Stimulated activated naive CD8-positive, alpha-beta T cell treated with anti-CD3 and anti-CD28 coated beads, Interleukin-15, amount 100 ng/mL, for 72 hours (primary cell): ENCODE measurements at places on chromosomes 5 and 9.

DNA sequence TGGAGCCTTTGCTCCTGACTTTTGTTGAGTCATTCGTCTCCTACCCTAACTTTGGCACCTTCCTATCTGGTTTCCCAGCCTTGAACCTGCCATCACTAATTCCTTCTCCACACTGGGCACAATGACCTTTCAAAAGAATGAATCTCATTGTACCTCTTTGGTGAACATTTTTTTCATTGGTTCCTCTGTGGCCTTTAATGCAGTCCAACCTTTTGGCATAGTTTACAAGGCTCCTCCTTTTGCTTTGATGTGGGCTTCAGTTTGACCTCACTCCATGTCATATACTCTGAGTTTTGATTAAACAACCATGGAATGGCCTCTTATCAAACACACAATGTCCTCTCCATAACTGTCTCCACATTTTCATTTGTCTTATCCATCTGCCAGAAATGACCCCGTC lies 14.5 kb upstream of the ROPN1L start:
- no peak for DNase-seq

GRCh38 chr9:97479496-97480159 lies 21.8 kb upstream of the TMOD1 start:
- DNase-seq = no peak

GRCh38 chr5:1208743-1209488 lies 7.5 kb downstream of the SLC6A19 start:
- DNase-seq = no peak

GRCh38 chr5:38724301-38725030 lies 121.3 kb upstream of the OSMR start:
- DNase-seq = no peak

- no peak for DNase-seq
These were observed 126.0 kb downstream of the MLLT3 start for GRCh38 chr9:20496328-20496727.

- no peak for DNase-seq
These were observed 115.6 kb downstream of the VCAN start for GRCh38 chr5:83586874-83587776.

GRCh38 chr5:54313311-54314270 lies 3.2 kb upstream of the ARL15 start:
- DNase-seq = no peak

DNA sequence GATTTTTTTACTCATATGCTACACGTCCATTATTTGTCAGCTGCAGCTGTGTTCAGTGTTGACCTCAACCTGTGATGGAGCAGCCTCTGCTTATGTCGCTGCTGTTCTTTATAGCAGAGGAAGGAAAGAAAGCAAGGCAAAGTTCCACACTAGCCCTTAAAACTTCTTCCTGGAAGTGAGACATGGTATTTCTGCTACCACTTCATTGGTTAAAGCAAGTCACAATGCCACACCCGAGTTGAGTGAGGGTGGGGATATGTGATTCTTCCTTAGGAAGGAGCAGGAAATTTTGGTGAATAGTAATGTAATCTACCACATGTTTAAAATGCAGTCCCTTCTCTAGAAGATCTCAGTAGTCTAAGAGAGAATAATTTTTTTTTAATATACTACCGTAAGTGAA lies 224.8 kb upstream of the DMRT1 start:
- DNase-seq = no peak

DNA sequence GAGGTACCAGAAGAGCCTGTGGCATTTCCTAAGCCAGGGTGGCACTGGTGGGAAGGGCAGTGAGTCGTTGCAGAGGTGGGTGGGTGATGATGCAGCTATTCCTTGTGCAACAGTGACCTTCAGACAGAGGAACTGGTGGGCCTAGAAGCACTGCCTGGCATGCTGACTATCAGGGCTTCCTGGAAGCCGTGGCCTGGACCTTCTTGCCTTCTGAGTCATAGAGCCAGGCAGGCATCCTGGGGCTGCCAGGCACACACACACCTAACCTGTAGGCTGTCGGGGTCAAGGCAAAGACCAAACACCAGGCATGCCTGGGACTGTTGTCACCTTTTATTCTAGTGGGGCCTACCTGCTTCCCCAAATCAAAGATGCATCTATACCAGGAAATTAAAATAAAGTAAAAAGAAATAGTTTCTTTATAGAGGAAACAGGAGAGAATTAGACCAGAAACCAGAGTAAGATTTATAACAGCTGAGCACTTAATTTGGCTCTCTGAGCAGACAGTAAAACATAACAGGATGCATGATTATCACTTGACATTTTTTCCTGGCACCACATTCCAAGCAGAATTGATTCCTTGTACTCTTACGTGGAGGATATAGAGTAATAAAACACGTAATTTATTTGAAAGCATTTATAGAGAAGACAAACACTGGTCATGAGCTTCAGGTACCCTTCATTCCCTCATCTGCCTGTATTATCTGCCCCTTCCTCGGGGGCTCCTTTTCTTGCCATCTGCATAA lies 25.1 kb downstream of the NANS start:
- DNase-seq = peak; percentile 52

DNA sequence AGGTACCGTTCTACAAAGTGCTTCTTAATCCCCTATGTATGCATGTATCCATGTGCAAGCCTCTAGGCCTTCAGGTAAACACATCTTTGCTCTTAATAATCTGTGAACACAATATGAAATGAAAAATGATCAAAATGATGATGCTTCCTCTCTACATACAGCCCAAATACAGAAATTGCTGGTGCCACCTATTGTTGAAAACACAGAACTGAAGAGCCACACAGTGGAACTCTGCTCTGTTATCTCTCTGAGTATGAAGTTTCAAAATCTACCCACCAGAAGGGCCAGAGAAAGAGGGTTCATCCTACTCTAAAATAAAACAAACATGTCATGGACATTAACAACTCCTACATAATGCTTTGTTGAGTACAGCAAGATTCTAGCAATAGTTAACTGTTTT lies 71.3 kb downstream of the GLIS3 start:
- DNase-seq = no peak

DNA sequence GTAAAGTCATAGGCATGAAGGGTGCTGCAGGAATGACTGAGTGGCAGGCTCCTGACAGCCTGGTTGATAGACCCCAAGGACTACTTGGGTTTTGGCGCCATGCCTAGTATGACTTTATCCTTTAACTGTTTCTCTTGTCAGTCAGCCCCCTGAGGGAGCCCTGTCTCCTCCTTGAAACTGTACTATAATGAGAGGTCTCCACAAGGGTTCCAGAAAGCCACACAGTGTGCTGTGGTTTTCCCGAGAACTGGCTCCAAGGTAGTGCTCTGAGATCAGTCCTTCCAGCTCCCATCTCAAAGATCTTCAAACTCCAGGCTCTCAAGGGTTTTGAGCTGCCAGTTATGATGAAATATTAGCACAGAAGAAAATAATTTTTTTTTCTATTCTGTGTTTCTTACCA lies 26.7 kb upstream of the TNC start:
- no peak for DNase-seq

GRCh38 chr9:70947086-70947485 lies 174.3 kb downstream of the TRPM3 start:
- DNase-seq = no peak

DNA sequence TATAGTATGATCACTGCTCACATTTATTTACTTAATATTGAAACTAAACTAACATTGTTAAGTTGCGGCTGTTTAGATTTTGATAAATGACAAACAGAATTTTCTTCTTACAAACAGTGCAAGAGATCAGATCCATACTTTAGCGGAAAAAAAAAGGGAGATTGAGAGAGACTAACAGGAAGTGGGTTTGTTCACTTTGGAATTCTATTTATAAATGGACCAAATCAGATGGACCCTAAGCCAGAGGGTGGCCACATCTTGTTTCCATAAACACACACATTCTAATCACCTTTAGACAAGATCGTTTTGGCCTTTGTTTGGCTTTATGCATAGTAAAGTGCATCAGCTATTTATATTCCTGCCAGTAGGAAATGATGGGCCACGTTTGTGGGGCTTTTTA lies 381.4 kb upstream of the CD180 start:
- DNase-seq = no peak

- DNase-seq = no peak
These were observed 61.8 kb downstream of the ABCA1 start for GRCh38 chr9:104866191-104866590.

DNA sequence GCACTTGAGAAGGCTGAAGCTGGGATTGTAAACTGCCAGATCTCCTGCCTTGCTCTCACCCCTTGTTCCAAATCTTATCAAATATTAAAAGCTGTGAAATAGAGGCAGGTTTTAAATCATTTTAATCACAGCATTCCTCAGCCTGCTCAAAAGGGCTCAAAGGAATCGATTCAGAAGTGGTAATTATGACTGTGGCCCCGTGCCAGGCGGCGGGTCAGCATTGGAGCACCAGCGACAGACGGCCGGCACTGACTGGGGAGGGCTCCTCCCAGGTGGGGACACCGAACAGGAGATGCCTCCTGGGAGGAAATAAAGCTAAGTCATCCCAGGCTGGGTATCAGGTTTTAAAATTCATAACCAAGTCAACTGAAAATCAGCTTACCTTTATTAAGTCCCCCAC lies 66.7 kb downstream of the KCNIP1 start:
- no peak for DNase-seq

DNA sequence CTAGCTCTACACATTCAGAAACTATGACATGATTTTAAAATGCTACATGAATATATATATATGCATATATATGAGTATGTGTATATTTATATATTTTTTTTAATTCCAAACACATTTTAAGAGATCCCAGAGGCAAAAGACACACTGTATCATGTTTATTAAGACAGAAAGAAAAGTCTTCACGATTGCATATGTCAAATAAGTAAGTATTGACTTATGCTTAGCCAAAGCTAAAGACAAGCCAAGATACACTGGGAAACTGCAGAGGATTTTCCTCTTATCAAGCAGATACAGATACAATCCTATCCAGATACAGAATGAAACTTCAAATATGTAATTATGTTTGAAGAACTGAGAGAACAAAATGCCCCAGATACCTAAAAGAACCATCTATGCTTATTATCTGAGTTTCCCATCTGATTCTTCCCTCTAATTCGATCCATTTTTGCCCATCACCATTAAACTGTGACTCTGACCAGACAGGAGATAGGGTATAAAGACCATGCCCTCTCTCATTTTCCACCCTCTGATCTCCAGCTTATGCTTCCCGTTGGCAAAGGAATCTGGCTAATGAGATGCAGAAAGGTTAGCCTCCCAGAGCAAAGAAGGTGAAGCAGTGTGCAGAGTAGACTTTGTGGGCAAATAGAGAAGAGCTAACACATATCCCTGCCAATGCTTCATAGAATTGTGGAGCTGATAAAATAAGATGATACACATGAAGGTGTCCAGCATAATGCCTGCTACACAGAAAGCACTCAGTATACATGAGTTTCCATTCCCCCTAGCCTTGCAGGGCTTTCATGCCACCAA lies 131.0 kb upstream of the TARS1 start:
- DNase-seq = no peak

- DNase-seq = no peak
These were observed 226.3 kb downstream of the SPOCK1 start for GRCh38 chr5:137272831-137273230.

- no peak for DNase-seq
These were observed 35.6 kb downstream of the NNT start for GRCh38 chr5:43638546-43638945.

DNA sequence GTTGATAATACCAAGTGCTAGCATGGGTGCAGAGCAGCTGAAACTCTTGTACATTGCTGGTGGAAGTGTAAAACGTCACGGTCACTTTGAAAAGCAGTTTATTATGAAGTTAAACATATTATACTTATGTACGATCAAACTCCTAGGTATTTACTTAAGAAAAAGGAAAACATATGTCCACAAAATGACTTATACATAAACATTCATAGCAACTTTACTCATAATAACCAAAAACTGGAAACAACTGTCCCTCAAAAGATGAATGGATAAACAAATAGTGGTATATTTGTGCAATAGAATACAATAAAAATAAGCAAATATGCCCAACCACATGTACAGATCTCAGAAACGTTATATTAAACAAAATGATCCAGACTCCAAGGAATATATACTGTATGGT lies 92.3 kb upstream of the TRIO start:
- DNase-seq = no peak

GRCh38 chr5:76389513-76390154 lies 13.5 kb upstream of the IQGAP2 start:
- DNase-seq = no peak

DNA sequence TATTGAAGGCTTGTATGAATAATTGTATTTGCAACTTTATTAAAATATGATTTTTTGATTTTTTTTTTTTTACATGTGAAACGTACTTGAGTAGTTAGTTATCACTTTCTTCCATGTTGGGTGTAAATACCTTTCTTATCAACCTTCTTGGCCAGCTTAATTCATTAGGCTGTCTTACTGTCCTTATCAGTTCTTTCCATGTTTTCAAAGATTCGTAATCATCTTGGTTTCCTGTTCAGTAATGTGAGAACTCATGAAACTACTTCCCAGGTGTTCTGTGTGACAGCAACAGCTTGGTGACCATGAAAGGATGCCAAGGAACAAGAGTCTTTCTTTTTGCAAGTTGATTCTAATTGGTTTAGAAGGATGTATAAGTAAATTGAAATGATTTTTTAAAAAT lies 100.0 kb downstream of the ADGRV1 start:
- DNase-seq = no peak

GRCh38 chr9:32411753-32412152 lies 27.3 kb downstream of the ACO1 start:
- DNase-seq = no peak

- no peak for DNase-seq
These were observed 47.6 kb upstream of the SHOC1 start for GRCh38 chr9:111842313-111842712.

DNA sequence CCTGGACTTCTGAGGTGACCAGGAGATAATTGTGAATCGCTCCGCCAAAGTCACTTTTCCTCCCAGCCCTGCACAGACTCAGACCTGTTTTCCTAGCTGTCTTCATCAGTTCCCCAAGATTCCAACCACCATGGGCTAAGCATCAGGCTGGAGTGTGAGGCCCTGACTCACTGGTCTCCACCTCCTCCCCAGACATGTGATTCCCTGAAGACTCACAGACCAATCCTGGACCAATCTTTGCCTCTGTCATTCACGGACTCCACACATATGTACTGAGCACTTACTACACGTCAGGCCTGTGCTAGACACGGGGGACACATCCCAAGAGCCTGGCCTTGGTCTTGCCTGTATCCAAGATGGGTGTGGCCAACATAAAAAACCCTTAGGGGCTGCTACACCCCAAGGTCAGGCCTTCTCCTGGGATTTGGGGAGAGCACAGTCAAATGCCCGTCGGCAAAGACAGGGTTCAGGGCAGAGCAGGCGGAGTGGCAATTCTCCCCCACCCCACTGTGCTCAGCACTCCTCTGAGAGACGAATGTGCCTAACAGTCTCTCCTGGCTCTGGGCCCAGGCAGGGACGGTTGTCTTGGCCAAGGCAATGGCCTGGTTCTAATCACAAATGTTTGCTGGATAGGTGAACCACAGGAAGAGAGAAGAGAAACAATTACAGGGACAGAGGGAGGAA lies 11.9 kb downstream of the EEIG1 start:
- peak; percentile 34 for DNase-seq

- DNase-seq = no peak
These were observed 130.6 kb downstream of the GNAQ start for GRCh38 chr9:77901018-77901417.

DNA sequence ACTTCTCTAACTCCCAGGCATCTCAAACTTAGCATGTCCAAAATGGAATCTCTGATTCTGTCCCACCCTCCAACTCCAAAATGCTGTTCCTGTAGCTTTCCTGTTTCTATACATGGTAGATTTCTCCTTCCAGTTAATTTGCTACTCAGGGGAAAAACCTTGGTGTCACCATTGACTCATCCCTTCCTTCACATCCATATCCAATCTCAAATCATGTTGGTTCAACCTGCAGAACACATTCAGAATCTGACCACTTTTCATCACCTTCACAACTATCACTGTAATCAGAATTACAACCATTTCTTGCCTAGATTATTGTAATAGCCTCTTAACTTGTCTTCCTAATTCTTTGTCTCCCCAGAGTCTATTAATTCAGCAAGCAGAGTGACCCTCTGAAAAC lies 10.8 kb downstream of the RIOK2 start:
- DNase-seq = no peak
